ENCODE measurements at places on chromosomes 4 and X. TPM values are rescaled to one million over a fixed set of nuclear protein-coding genes. Genes with fewer than 3 reads are reported as not detected.

- no peak for DNase-seq
Observed at GRCh38 chrX:22397566-22397965, 124.9 kb downstream of the CBLL2 start.

SPANXC gene
- 0.50 TPM for polyA plus RNA-seq

EMCN gene
- 37.8 TPM for polyA plus RNA-seq

UGT2A1 gene
- polyA plus RNA-seq = 0.10 TPM
